A673 (cell line): ENCODE measurements at places on chromosomes 4 and X.

GRCh38 chrX:3268829-3269228, 77.6 kb downstream of the MXRA5 start:
- H3K27me3 ChIP-seq = no peaks in the 10 kb centered on the region
- peaks cover 5% of the 10 kb centered on the region for H3K4me1 ChIP-seq
- no peaks in the 10 kb centered on the region for H3K36me3 ChIP-seq
- H3K27ac ChIP-seq = no peak overlapping the region
- DNase-seq = no peak

GRCh38 chr4:26106776-26107175, 192.8 kb downstream of the SMIM20 start:
- no peaks in the 10 kb centered on the region for H3K36me3 ChIP-seq
- H3K27me3 ChIP-seq = no peaks in the 10 kb centered on the region

DNA sequence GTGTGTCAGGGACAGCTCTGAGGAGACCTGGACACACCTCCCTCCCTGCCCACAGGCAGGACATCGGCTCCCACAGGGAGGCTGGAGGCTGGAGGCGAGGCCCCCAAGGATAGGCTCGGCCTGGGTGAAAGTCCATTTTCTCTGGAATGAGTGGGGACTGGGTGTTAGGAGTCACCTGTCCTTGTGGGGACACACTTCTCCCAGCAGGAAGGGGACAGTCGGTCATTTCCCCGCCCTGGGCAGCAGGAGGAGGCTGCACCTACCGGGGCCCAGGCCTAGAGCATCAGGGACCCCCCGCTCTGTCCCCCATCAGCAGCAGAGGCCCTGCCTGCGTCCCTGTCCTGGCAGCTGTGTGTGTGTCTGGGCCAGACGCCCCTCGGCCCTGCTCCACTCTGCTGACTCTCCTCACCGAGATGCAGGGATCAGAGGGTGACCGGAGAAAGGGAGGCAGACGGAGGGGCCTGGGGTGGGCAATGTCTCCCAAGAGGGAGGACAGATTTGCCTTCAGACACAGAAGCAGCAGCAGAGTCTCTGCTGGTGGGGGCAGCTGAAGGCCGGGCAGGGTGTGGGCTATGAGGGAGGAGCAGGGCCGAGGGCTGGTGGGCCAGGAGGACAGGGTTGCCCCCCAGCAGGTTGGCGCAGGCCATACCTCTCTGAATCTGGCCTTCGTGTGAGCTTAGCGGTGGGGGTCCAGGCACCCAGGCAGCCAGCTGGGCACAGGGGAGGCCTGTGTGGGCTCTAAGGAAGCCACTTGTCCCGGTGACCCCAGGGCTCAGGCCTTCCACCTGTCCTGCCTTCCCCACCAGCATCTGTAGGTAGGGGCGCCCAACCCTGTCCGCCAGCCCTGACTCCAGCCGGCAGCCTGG, 125.7 kb upstream of the NKX1-1 start:
- H3K27me3 ChIP-seq = peaks cover 62% of the 10 kb centered on the region
- H3K4me1 ChIP-seq = peaks cover 16% of the 10 kb centered on the region
- no peak overlapping the region for H3K27ac ChIP-seq
- no peaks in the 10 kb centered on the region for H3K36me3 ChIP-seq
- no peak for DNase-seq
- H3K4me3 ChIP-seq = no peak overlapping the region

DNA sequence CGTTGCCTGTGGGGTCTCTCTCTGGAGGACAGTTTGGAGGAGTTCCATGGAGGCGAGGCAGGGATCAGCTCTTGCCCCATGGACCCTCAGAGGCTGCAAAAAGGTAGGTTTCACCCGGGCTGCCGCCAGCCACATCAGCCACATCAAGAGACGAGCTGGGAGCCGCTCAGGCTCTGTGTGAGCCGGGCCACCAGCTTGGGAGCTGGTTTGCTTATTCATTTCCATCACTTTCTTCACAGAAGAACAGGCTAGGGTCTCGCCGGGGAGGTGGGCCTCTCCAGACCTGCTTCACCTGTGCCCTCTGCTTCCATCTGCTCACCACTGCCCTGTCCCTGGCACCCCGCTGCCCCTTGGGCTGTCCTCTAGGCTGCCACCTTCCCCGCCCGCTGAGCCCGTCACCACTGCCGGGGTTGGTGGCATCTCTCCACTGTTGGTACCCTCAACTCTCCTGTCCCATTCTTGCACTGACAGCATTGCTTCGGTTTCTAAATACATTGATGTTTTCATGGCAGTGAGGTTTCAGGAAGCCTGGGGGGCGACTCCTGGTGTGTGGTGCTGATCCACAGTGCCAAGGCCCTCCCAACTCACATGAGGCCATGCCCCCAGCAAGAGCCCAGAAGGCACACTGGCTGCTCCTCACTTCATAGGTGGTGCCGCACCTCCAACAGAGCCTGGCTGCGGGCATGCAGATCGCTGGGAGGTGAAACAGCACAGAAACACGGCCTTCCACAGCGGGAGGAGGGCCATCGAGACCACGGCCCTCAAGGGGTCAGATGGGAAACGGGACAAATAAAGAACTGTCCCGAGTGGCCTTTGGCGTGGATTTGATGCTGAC, 4.5 kb upstream of the TREX2 start:
- no peak overlapping the region for H3K4me3 ChIP-seq
- H3K4me1 ChIP-seq = no peaks in the 10 kb centered on the region
- H3K36me3 ChIP-seq = no peaks in the 10 kb centered on the region
- no peak for DNase-seq
- H3K27me3 ChIP-seq = no peaks in the 10 kb centered on the region
- H3K27ac ChIP-seq = no peak overlapping the region
